Sigmoid colon (tissue), 7 donors: ENCODE measurements at places on chromosomes 13 and 19. TPM values are rescaled to one million over a fixed set of nuclear protein-coding genes. Genes with fewer than 3 reads are reported as not detected.

The EMC10 gene
- 140 TPM for polyA plus RNA-seq

The FCAR gene
- 2.1 TPM for polyA plus RNA-seq

The TEKTIP1 gene
- not detected for polyA plus RNA-seq

The ZNF260 gene
- 3.5 TPM for polyA plus RNA-seq
